Stimulated activated naive CD4-positive, alpha-beta T cell treated with Interleukin-2 at 50 U/mL for 16 hours (primary cell): ENCODE measurements at places on chromosomes 5 and 9.

GRCh38 chr5:21918451-21918850, 934.7 kb downstream of the CDH12 start:
- DNase-seq, result no peak

DNA sequence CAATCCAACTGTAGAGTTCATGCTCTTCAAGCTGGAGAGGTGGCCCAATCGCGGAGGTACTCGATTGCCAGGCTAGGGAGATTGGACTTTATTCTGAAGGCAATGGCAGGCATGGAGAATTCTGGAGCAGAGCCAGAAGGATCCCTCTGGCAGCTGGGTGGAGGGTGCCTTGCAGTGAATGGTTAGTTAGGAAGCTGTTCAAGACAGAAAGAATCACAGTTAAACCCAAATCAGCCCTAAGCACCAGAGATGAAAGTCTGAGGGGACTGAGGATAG, 182.4 kb downstream of the RGS3 start:
- no peak for DNase-seq

DNA sequence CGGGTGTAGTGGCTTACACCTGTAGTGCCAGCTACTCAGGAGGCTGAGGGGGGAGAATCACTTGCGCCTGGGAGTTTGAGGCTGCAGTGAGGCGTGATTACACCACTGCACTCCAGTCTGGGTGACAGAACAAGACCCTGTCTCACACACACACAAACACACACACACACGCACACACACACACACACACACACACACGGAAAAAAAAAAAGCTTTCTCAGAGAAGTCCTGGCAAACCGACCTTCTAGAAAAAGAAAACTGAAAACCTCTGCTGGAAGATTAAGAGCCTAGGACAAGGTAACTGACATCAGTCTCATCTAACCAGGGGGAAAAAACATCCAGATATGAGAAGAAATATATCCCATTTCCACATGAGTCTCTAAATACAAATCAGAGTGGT, 140.3 kb upstream of the RETREG1 start:
- DNase-seq, result no peak

GRCh38 chr5:9176641-9177040, 369.2 kb downstream of the SEMA5A start:
- no peak for DNase-seq

- DNase-seq, result no peak
Observed at GRCh38 chr9:134460206-134460605, 134.0 kb downstream of the RXRA start.

DNA sequence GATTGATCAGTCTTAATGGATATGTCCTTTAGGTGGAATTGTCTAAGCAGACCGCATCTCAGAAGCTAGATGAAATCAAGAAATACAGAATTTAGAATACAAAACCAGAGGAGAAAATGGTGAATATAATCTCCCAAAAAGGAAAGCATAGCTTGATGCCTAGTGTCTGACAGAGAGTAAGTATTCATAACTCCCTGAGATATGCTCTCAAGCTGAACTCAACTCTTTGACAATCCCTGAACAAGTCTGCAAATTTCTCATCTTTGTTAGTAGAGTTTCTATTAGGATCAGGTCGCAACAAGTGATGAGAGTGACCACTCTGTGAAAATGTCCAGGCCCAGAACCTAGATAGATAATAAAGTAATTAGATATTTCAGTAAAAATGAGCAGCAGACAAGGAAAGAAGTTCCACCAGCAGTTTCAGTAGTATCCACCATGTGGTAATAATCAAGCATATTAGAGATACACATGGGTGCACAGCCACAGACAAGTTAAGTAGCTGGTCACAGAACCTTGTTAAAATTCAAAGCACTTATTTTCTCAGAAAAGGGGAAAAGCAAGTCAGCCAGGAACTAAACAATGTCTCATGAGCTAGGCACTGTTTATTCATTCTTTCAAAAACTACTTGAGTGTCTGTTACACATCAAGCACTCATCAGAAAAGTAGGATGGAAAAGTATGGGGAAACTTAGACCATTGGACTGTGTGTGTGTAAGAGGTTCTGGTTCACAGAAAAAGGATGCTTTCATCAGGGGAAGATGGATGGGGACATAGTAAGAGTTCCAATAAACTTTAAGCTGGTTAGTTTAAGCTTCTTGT, 481.5 kb upstream of the TUSC1 start:
- no peak for DNase-seq
